ENCODE measurements at places on chromosomes 3 and 15.
A peak's percentile ranks its signal among the peaks of the same experiment; 100 is the strongest.

GRCh38 chr15:65824031-65824743 lies 32.1 kb upstream of the DENND4A start:
- DNase-seq: peak; percentile 49

- DNase-seq: peak; percentile 73
These were observed 14.9 kb downstream of the SOX2 start for GRCh38 chr3:181726351-181727330.

DNA sequence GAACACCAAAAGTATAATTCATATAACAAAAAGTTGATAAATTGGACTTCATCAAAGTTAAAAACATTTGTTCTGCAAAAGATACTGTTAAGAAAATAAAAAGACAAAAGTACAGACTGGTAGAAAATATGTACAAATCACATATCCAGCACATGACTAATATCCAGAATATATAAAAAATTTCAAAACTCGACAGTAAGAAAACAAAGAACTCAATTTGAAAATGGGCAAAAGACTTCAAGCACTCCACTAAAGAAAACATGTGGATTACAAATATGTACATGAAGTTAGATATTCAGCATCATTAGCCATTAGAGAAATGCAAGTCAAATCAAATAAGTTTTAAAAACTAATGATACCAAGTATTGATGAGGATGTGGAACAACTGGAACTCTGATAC lies 6.7 kb downstream of the GK5 start:
- no peak for DNase-seq

DNA sequence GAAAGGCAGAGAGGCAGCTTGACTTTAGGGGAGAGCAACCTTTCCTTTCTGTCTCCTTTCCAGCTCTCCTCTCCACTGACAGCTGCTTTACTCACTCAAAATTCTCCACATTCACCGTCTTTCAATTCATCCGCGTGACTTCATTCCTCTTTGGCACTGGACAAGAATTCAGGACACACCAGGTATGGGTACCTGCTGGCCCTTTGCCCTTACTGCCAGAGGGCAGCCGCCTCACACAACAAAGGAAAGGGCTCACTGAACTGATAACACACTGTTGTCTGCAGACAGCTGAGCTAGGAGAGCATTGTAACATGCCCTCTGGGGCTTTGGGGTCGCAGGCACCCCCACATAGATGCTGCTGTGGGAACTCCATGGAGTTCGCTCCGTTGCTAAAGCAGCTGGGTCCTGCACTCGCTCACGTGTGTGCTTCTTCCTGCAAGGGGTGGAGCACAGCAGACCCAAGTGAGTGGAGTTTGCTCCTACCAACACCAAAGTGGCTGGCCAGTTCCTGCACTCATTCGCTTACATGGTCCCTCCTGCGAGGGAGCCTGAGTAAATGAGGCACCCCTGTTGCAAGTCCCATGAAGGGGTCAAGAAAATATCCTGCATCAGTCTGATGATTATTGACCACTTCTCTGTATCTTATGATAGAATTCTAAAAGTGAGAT lies 79.0 kb upstream of the SGO1 start:
- no peak for DNase-seq

DNA sequence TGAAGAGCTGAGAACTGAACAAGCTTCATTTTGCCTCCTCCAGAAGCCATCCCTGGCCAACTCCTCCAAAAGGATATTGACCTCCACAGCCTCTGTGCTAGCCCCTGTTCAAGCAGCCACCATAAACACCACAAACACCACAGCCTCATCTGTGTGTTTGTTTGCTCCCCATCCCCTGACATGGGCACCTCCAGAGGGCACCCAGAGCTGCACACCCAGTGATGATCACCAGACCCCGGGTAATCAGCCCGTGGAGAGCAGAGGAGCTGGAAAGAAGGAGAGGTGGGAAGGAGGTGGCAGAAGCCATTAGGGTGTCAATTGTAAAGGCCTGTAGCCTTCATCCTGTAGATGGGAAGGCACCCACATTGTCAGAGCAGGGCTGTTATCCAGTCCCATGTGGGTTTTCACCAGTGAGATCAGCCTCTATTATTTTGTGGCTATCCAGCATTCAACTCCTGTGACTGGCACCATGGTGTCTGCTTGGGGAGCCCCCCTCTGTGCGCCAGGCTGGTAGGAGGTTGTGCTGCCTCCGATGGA lies 6.8 kb upstream of the WNT7A start:
- no peak for DNase-seq

- no peak for DNase-seq
These were observed 91.4 kb upstream of the MEX3B start for GRCh38 chr15:82137261-82137660.

DNA sequence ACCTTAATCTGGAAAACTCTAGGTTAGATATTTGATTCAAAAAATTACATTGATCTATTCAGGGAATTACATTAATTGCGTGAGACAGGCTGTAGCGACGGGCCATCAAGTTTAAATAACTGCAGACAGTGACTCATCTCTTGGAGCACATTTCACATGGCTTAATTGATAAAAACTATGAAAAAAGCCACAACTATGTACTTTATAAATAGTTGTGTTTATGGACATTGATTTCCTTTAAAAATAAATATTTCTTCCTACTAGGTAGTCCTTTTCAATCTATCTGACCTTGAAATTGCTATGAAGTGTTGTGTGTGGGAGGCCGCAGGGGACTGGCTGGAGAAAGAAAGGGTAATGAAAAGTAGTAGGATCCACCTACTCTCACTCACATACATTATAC lies 157.8 kb downstream of the IL1RAP start:
- DNase-seq: no peak

- no peak for DNase-seq
These were observed 97.2 kb downstream of the LEKR1 start for GRCh38 chr3:156923349-156923748.

DNA sequence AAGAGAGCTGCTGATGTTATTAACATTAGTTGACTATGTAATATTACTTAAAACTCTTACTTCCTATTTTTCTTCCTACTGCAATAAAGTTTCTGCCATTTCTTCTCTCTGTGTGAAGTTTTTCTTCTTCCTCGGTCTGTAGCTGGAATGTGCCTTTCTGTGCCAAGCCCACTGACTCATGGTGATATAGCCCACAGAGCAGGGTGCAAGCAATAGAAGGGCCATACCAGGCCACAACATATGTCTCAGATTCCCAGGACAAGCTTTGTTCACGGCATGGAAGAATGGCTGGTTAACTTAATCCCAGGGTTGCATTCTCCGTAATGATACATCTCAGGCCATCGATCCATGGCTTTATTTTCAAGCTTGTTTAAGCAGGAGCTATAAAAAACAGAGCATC lies 815.3 kb downstream of the TUSC7 start:
- no peak for DNase-seq

- no peak for DNase-seq
These were observed 89.3 kb downstream of the LPP start for GRCh38 chr3:188243124-188243795.

DNA sequence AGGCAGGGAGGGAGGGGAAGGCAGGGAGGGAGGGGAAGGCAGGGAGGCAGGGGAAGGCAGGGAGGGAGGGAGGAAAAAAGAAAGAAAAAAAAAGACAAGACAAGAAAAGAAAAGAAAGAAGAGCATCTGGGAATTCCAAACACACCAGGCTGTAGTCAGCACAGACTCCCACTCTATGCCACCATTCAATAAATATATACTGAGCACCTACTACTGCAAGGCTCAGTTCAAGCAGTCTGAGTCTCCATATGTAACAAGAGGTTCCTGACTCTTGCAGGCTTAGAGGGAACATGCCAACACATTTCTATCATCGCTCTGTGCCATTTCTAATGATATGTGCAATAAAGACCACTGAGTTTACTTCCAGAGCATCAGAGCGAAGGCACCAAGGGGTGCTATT lies 47.7 kb downstream of the ANXA2 start:
- no peak for DNase-seq

DNA sequence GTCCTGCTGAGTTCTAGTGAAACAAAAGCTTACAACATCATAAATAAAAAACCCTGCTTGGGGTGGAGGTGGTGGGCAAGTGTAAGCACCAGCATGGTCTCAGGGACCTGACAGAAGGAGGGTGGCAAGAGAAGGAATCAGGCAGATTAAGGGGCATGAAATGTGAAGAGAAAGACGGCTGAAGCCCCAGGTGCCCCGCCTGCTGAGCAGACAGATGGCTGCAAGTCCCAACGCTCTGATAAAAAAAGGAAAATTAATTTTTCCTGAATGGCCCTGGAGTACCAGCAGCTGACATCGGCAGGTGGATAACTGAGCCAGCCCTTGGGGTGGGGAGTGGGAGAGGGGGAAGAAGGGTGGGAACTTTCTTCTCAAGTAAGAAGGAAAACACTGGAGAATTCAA lies 137.9 kb downstream of the XXYLT1 start:
- DNase-seq: no peak

DNA sequence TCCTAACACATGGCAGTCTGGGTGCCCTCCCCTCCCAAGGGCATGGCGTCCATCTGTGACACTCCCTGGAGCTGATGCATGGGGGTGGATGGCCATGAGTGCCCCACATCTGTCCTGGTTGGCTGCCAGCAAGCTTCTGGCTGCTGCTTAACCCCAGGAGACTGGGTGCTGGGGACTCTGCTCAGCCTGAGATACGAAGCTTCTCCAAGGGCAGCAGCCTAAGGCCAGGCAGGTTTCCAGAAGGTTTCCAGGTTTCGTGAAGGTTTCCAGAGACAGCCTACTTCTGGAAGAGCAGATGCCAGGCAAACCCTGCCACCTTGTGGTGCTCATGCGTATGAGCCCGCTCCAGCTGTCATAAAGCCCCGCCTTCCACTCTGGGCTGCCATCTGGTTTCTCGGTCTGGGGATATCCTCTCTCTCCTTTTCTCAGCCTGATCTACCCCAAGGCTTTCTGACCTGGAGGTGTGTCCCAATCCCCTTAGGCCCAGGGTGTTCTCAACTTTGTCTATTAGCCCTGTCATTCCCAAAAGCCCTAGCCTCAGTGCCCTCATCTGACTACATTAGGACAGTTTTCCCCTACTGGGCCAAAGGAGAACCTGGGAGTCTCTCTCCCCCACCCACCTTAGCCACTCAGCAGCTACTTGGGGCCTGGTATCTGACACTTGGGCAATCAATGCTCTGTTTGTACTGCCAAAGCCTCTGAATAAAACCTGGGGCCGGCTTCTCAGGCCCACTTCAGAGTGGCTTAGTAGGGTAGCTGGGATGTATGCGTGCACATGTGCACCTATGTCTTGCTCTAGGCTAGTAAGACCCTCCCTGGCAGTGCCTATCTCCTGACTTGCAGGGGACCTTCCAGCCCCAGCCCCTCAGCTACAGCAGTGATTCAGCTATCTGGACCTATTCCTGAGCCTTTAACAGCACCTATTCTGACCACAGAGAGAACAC lies 12.0 kb downstream of the MRPL46 start:
- peak; percentile 75 for DNase-seq

DNA sequence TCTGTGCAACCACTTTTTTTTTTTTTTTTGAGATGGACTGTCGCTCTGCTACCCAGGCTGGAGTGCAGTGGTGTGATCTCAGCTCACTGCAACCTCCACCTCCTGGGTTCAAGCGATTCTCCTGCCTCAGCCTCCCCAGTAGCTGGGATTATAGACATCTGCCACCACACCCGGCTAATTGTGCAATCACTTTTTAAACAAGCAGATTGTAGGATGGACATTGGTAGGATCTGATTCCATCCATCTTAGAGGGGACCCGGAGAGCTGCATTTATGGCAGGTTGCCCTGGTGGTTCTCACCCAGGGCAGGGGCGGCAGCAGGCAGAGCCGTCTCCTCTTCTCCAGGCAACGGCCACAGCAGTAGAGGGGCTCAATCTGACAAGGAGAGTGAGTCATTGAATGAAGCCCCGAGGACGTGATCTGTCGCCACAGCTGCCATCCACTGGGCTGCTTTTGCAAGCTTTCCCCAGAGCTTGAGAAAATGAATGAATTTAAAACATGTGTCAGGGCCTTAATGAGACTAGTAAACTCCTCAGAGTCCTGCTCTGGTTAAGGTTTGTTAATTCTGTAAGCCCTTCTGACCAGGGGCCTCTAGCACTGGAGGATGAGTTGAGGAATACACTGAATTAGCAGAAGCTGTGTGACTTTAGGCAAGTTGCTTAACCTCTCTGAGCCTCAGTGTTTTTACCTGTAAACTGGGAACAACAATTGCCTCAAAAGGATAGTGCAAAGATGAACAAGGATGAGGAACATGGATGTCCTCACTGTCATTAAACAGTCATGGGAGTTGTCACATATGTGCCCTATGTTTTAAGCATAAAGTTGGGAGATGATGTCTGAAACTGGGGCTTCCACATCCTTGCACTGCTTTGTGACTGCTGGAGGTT lies 129.1 kb downstream of the ASB7 start:
- DNase-seq: peak; percentile 55

DNA sequence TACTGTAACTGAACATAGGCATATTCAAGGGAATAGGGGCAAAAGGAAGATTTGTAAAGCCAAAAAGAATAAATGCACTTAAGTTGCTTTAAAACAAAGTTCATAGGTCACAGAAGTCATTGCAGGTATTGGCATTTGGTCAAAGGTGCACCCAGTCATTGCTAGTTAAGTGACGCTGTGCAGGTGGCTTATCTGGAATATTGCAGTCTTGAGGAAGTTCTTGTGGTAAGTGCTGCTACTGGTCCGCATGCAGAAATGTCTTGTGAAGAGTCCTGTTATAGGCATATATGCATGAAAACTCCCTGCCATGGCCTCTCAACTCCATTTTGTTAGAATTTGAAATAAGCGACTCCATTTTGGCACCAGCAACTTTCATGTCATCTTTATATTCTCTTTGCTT lies 293.1 kb downstream of the GBE1 start:
- no peak for DNase-seq

- DNase-seq: no peak
These were observed 42.8 kb downstream of the NKIRAS1 start for GRCh38 chr3:23873941-23874340.

DNA sequence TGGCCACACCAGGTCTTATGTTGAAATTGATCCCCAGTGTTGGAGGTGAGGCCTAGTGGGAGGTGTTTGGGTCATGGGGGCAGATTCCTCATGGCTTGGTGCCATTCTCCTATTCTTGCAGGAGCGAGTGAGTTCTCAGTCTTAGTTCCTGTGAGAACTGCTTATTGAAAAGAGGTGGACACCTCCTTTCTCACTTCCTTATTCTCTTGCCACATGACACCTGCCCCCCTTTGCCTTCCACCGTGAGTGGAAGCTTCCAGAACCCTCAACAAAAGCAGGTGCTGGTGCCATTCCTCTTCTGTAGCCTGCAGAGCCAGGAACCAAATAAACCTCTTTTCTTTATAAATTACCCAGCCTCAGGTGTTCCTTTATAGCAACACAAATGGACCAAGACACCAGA lies 318.1 kb upstream of the MCTP2 start:
- DNase-seq: no peak

GRCh38 chr3:10798600-10799367 lies 17.2 kb upstream of the SLC6A11 start:
- no peak for DNase-seq

DNA sequence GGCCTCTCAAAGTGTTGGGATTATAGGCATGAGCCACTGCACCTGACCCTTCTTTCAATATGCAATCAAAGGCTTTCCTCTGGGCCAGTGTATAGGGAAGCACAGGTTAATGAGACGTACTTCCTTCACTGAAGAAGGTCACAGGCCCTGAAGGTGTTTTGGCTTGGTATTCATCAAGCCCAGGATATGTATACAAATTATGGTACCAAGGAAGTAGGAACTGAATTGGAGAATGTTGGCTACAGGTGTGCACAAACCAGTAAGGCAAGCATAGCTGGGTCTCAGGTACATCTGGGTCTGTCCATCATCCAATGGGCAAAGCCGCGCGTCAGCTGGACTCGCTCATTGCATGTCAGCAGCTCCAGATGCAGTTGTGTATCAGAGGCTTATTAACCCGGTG lies 237.9 kb downstream of the ADAMTS17 start:
- no peak for DNase-seq

Measured in glutamatergic neuron (in vitro differentiated cells).